WERI-Rb-1 (cell line): ENCODE measurements at places on chromosomes 13 and 19.

DNA sequence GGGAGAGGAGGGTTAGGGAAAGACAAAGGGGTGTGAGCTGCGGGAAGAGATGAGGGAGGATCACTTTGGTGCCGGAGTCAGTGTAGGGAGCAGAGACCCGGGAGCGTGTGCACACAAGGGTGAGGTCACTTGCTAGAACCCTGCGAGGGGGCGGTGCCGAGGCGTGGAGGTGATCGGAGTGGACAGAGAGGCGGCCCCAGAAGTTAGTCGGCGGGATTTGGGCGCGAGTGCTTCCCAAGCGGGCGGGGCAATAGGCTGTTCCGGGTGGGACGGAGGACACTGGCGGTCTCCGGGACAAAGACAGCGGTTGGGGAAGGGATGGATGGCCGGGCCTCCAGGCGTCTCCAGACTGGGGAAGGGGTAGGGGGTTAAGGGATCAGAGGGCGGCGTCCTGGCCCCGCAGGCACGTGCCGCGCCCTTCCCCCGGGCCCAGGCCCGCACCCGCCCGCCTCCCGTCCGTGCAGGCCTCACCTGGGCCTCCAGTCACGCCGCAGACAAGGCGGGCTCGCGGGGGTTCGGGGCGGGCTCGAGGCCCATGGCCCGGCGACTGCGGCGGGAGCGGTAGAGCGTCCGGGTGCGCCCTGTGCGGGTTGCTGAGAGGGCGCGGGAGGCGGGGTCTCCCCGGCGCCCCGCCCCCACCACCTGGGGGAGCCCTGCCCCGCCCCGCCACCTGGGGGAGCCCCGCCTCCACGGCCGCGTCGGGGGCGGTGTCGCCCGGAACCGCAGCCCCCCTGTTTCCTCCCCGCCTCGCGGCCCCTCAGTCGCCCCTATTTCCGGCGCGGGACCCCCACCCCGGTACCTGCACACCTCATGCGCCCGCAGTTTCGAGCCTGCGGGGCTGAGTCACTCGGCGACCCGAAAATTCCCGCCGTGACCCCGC is at the start of gene LPAR2:
Gene LPAR2, minus strand, starts transcription at position 600 of the 880 bp plus-strand sequence. CDS start 945 bp downstream, outside the sequence.
- DNase-seq, result no peak

GRCh38 chr19:3151563-3152418 is 16.0 kb downstream of the GNA15 start:
- DNase-seq, result no peak

DNA sequence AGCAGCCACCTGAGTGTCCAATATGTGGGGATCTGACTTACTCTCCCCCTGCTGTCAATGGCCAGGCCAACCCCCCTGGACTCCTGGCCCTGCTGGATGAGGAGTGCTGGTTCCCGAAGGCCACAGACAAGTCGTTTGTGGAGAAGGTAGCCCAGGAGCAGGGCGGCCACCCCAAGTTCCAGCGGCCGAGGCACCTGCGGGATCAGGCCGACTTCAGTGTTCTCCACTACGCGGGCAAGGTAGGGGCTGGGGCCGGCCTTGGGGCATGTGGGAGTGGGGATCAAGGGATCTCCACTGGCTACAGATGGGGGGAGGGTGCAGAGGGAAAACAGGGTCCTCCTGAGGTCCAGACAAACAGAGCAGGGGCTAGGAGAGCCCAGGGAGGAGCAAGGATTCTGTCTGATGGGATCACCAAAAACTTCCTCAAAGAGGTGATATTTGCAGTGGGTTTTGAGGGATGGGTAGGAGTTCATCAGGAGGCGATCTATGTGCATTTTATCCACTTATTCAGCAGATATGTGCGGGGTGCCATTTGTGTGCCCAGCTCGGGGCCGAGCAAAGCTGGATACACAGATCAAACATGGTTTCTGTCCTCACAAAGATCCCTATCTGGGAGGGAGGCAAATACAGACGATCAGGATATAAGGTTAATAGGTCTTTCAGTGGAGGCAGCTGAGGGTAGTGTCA is 47.2 kb downstream of the MYH14 start:
- DNase-seq, result no peak

- DNase-seq, result no peak
These were observed 46.4 kb upstream of the FAM216B start for GRCh38 chr13:42735010-42735409.

- DNase-seq, result no peak
These were observed 1090.4 kb downstream of the PCDH9 start for GRCh38 chr13:66139701-66140100.

GRCh38 chr19:41895745-41896580 is 13.0 kb downstream of the ARHGEF1 start:
- peak; percentile 51 for DNase-seq

GRCh38 chr19:56877069-56877715 is 36.7 kb upstream of the PEG3 start:
- DNase-seq, result no peak

- DNase-seq, result no peak
These were observed 16.0 kb upstream of the SEMA6B start for GRCh38 chr19:4575267-4576015.

GRCh38 chr13:79815041-79815440 is 334.1 kb downstream of the NDFIP2 start:
- DNase-seq, result no peak

DNA sequence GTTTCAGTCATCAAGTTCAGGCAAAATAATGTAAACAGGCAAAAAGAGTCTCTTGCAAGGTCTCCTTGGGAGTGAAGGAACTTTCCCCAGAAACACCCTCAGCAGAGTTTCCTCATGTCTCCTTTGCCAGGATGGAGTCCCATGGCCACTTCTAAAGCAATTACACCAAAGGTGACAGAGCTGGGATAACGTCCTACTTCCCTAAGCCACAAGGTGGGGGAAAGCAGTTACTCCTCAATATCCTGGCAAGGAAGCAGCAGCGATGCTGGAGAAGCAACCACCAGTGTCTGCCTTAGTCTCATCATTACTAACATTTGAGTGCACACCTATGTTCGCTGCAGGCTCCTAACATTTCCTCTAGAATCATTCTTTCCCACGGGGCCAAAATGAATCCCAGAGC is 88.6 kb downstream of the UBL3 start:
- no peak for DNase-seq

DNA sequence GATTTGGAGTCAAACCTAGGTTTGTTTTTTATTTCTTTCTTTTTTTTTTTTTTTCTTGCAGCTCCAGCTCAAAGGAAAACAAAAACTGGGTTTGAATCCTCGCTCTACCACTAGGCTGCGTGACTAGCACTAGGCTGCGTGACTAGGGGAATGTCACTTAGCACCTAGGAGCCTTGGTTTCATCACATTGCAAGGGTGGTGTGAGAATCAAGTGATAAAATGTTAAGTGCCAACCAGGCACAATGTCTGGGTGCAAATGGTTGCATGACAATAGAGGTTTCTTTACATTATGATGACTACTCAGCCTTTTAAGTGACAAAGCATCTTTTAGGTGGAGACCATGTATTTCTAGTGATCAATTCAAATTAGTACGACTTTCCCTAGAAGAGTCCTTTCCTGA is 27.9 kb downstream of the RCBTB2 start:
- DNase-seq, result no peak

DNA sequence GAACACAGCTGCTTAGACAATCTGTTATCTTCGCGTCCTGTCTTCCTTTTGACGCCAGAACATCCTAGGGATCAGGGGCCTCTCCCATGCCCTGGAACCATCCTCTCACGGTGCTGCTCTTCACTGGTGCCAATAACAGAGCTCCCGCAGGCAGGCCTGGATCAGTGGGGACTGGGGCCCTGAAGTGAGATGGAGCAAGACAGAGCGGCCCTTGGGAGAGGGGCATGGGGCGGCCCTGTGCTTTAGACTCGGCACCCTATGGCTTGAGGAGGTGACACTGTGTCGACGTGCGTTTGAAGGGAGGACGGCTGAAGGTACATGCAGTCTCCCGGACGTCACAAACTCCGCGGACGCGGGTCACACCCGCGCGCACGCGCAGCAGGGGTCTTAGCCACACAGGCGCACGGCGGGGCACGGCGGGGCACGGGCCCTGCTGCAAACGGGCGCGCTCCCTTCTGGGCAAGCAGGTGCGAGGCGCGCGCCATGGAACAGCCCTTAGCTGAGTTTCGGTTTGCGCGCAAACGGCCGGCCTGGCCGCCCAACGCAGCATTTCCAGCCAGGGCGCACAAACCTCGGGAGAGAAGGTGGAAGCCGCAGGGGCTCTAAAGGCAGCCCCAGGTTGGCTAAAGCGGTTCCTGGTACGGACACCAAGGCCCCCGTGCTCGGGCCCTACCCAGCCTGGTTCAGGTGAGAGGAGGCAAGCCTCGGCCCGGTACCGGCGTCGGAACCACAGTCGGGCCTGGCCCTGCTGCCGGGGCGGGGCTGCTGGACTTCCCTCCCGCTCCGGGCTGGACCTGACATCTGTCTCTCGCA is 16.5 kb upstream of the RNF17 start:
- peak; percentile 90 for DNase-seq

- no peak for DNase-seq
These were observed 30.1 kb downstream of the DNAJC3 start for GRCh38 chr13:95707035-95707434.

DNA sequence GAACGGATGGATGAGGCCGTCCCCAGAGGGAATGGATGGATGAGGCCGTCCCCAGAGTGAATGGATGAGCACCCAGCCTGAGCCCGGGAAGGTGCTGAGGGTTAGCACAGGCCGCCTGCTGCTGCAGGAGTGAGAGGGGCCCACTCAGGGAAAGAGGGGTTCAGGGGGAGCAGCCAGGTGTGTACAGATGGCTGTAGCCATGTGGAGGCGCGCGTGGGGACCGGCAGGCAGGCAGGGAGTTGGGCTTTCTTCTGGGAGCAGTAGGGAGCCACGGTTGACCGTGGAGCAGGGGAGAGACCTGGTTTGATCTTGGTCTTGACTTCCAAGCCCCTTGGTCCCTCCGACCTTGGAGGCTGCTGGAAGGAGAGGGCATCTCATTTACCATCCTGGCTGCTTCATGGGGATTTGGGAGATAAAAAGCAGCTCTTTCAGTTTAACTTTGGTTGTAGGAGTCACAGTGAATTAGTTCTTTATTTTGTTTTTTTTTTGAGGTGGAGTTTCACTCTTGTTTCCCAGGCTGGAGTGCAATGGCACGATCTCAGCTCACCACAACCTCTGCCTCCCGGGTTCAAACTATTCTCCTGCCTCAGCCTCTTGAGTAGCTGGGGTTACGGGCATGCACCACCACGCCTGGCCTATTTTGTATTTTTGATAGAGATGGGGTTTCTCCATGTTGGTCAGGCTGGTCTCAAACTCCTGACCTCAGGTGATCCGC is 24.7 kb downstream of the ARID3A start:
- DNase-seq, result no peak

- no peak for DNase-seq
These were observed 34.0 kb downstream of the IGFL3 start for GRCh38 chr19:46090444-46090843.

DNA sequence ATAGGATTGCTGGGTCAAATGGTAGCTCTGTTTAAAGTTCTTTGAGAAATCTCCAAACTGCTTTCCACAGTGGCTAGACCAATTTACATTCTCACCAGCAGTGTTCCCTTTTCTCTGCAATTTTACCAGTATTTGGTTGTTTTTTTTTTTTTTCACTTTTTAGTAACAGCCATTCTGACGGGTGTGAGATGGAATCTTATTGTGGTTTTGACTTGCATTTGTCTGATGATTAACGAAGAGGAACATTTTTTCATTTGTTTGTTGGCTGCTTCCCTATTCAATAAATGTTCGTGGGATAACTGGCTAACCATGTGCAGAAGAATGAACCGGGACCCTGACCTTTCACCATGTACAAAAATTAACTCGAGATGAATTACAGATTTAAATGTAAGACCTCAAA is 31.2 kb downstream of the CYP4F2 start:
- no peak for DNase-seq

- DNase-seq, result no peak
These were observed at the start of gene LAIR1 for GRCh38 chr19:54364775-54365257. Gene LAIR1 (minus strand): TSS chr19:54364931. CDS start chr19:54364804, 127 bp downstream.

DNA sequence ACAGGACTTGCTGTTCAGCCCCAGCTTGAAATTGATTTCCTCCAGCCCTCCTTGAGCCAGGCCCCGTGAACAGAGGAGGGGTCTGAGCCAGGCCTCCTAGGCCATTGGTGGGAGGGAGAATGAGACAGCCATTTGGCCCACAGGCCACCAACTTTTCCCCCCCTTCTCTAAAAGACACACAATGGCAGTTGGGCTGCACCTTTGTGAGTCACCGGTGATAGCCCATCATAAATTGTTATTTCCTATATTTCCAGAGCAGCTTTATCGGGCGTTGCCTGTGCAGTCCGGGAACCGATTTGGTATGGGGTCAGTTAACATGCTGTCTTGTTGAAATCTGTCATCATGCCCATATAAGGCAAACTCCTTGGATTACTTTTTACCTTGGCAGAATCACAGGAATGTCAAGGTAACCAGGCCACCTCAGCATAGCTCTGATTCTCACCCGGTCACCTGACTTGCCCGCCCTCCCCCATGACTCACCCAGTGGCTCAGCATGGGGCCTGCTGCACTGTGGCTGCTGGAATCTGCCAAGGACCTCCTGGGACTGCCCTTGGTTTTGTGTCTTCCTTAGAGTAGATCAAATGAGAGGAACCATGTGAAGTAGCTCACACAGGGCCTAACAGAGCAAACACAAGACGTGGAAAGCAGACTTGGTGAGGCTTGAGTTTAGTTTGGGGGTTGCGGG is 36.1 kb downstream of the ACTN4 start:
- peak; percentile 51 for DNase-seq

GRCh38 chr13:20192158-20192835 is 441 bp downstream of the GJB2 start:
- DNase-seq, result no peak

- no peak for DNase-seq
These were observed 73.0 kb downstream of the CYSLTR2 start for GRCh38 chr13:48726711-48727110.

DNA sequence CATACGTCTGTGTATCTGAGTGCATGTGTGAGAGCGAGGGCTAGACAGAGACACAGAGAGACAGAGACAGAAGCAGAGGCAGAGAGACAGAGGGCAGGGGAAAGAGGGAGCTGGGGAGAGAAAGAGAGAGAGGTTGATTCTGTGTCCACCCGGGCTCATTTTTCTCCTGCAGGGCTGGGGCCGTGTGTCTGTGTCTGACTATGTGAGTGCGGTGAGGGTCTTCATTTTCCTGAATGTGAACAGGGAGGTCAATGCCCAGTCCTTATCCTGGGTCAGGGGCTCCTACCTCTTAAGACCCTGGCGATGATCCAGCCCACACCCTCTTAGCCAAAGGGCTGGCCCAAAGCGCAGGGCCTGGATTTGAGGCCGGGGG is 17.7 kb downstream of the LRRC4B start:
- DNase-seq, result no peak

DNA sequence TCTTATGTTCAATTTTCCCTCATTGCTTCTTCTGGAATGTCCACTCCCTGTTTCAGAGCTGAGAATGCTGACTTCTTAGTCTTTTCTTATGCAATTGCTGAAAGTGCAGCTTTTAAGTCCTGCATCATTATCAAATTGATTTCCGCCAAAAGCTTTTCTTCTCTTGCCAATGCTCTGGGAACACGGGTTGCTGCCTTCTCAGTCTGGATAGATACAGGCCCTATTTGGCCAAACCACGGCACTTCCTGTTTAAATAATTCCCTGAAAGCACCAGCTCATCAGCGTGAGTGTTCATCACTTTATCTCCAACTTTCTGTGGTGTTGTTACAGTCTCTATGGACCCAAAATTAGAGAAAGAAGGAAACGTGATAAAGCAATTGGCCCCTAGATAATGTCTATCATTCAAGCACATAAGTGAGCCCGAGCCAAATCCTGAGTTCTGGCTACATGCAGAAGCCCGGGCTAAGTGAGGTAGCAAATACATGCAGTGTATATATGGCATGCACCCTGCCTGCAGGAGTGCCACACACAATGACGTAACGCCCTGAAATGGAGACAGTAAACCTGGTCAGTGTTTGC is 85.7 kb downstream of the CYSLTR2 start:
- DNase-seq, result no peak
